ENCODE measurements at places on chromosomes 5 and 9.

GRCh38 chr5:178231539-178232123 lies 971 bp downstream of the PHYKPL start:
- H3K27ac ChIP-seq = peak overlapping the region; percentile 79
- peaks cover 28% of the 10 kb centered on the region for H3K36me3 ChIP-seq
- H3K4me3 ChIP-seq = peak overlapping the region; percentile 98
- DNase-seq = no peak
- H3K27me3 ChIP-seq = no peaks in the 10 kb centered on the region

GRCh38 chr5:137199966-137200365 lies 299.2 kb downstream of the SPOCK1 start:
- no peak overlapping the region for H3K4me3 ChIP-seq
- DNase-seq = no peak
- no peak overlapping the region for H3K27ac ChIP-seq
- H3K4me1 ChIP-seq = peaks cover 2% of the 10 kb centered on the region

- no peak for DNase-seq
- no peak overlapping the region for H3K27ac ChIP-seq
- H3K36me3 ChIP-seq = no peaks in the 10 kb centered on the region
- H3K4me3 ChIP-seq = no peak overlapping the region
- no peaks in the 10 kb centered on the region for H3K4me1 ChIP-seq
- H3K27me3 ChIP-seq = 0 out of 2 replicates have a peak, but pooled peaks cover 2% of the 10 kb centered on the region
Observed at GRCh38 chr5:156359476-156359875, 32.5 kb downstream of the SGCD start.

DNA sequence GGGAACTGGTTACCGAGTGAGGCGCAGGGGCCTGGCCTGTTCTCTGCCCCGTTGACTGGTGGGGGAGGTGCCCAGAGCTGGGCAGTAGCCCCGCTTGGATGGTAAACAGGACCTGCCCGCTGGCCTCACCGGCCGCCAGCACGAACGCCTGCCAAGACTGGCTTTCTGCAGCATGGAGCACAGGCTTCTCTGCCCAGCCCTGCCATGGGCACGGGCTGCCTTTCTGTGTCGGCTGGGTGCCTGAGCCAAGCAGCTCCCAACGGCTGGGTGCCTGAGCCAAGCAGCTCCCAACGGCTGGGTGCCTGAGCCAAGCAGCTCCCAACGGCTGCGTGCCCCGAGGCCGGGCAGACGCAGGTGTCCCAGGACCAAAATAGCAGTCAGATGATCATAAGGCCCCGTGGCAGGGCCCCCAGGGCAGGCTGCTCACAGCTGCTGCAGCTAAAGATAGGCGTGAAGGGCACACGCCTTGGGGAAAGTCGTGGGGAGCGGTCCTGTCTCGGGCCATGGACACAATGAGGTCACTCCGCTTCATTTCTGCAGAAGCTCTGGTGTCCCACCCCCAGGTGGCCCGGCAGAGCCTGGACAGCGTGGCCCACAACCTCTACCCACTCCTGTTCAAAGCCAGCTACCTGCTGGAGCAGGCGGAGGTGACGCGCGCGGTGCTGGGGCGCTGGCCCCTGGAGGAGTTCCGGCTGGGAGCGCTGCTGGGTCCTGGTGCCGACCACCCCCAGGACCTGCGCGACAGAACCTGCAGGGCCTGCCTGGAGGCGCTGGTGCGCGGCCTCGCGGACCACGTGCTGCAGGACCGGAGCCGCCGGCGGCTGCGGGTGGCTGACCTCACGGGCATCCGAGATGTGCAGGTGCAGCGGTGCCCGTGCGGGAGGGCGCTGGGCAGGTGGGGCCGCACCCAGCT lies at the start of gene LRRC14B:
TSS of gene LRRC14B (plus strand) at position 460 of the 913 bp plus-strand sequence. CDS start at position 504, 44 bp downstream.
- no peaks in the 10 kb centered on the region for H3K27me3 ChIP-seq
- H3K4me1 ChIP-seq = peaks cover 23% of the 10 kb centered on the region
- DNase-seq = peak; percentile 50
- H3K27ac ChIP-seq = no peak within 1 kb of the TSS
- no peak within 1 kb of the TSS for H3K4me3 ChIP-seq
- no peaks in the 10 kb centered on the region for H3K36me3 ChIP-seq

DNA sequence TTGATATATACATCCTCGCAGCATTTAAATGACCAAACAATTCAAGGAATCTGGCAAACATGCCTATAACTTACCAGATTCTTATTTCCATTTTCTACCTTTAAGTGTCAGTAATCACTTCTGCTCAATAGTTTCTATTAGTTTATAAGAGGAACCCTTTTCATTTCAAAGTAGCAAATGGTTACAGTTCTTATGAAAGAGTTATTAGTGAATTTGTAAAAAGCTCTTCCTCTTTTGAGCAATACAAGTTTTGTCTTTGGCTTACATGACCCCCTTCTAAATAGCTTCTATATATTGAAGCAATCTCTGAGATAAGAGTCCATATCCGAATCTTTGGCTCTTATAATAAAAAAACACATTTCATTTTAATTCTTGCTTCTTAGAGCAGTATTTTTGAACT lies 42.0 kb downstream of the ELL2 start:
- H3K27me3 ChIP-seq = no peaks in the 10 kb centered on the region
- no peaks in the 10 kb centered on the region for H3K4me1 ChIP-seq
- no peak overlapping the region for H3K27ac ChIP-seq
- H3K36me3 ChIP-seq = no peaks in the 10 kb centered on the region
- no peak overlapping the region for H3K4me3 ChIP-seq
- no peak for DNase-seq

DNA sequence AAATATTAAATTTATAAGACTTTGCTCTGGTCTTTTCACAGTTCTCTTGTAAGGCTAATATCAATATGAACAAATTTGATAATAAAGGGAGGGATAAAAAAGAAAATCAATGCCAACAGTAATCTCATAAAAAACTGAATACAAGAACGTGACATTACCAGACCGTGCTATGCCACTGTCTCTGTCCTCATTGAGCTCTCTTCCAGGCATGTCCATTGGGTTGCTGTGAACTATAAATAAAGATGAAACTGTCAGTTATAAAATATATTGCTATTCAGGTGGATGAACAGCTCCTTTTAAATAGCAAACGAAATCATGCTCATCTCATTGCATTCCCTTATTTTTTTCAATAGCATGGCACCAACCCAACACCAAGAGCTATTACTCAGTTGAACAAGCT lies 74.0 kb upstream of the RAPGEF6 start:
- H3K4me1 ChIP-seq = no peaks in the 10 kb centered on the region
- no peak for DNase-seq
- H3K36me3 ChIP-seq = peaks cover 17% of the 10 kb centered on the region
- H3K27ac ChIP-seq = no peak overlapping the region
- H3K27me3 ChIP-seq = no peaks in the 10 kb centered on the region

DNA sequence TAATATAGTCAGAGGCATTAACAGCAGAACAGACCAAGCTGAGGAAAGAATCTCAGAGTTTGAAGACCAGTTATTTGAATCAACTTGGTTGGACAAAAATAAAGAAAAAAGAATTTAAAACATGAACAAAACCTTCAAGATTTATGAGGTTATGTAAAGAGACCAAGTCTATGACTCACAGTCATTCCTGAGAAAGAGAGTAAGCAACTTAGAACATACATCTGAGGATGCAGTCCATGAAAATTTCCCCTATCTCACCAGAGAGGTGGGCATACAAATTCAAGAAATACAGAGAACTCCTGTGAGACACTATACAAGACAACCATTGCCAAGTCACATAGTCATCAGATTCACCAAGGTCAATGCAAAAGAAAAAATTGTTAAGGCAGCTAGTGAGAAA lies 17.4 kb upstream of the C9orf72 start:
- H3K36me3 ChIP-seq = no peaks in the 10 kb centered on the region
- H3K4me1 ChIP-seq = peaks cover 28% of the 10 kb centered on the region
- DNase-seq = no peak

- no peak overlapping the region for H3K27ac ChIP-seq
- H3K27me3 ChIP-seq = no peaks in the 10 kb centered on the region
- no peak overlapping the region for H3K4me3 ChIP-seq
- no peaks in the 10 kb centered on the region for H3K36me3 ChIP-seq
Observed at GRCh38 chr9:28051559-28052503, 478.6 kb upstream of the C9orf72 start.

Data from Karpas-422 (cell line).